ENCODE measurements at places on chromosomes 5 and 9.

- DNase-seq: no peak
These were observed 157.3 kb downstream of the CYLC2 start for GRCh38 chr9:103152473-103152872.

- DNase-seq: no peak
These were observed 93.4 kb downstream of the MPDZ start for GRCh38 chr9:13186091-13186490.

- DNase-seq: no peak
These were observed 83.7 kb downstream of the PCSK5 start for GRCh38 chr9:75974016-75974766.

DNA sequence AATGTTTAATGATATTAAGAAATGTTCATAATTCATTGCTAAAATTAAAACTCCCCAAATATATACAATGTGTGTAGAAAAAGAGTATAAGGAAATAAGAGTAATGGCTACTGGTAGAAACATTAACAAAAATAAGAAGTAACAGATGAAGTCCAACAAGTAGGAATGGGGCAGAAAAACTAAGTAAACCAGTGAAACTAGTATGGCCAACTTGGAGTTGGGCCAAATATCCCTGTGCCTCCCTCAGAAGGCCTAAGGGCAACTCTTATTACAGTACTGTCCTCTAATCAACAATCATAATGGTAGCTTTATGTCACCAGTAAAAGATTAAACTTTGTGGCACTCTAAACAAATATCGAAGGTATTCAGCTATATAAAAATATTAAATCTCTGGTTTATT lies 93.5 kb downstream of the SSBP2 start:
- peak; percentile 14 for DNase-seq

- DNase-seq: no peak
These were observed 492.2 kb downstream of the ENC1 start for GRCh38 chr5:74148321-74148720.

DNA sequence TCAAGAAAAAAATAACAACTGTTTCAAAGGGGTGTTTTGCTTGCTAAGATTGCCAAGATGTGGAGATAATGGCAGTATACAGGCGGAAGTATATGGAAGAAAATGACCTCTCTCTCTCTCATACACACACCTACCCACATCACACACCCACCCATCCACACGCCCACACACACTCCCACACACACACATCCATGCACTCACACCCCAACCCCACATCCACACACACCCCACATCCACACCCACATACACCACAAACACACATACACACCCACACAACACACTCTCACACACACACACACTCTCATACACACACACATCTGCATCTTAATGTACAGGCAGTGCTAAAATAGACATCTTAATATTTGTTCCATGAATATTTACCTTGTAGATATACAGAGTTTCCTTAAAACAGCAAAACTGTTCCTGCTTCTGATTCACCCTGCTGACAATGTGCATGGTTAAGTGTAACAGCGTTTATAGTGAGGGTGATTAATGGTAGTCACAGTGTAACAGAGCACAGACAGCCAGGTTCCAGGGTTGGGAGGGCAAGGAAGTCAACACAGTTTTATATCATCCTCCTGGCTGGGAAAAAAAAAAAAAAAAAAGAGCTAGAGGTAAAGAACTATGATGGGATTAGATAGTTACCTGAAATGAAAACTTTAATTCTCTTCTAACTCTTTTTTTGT lies 8.3 kb downstream of the BHMT2 start:
- DNase-seq: no peak

DNA sequence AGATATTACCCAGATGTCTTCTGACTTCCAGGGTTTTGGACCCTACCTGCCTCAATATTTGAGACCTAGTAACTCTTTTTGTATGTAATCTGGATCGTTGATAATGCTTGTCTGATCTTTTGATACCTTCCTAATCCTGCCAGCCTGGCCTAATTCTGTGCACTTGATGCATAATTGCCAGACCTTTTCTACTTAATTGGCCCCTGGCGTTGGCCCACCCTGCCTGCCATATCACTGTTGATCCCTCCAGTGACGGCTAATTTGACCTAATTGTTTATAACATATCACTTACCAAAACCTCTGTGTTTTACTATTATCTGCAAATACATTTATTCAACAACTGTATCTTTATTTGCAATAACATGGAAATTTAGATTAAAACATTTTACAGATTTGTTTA lies 49.0 kb downstream of the SLC44A1 start:
- DNase-seq: no peak
